ENCODE measurements at places on chromosomes 1 and 21.

DNA sequence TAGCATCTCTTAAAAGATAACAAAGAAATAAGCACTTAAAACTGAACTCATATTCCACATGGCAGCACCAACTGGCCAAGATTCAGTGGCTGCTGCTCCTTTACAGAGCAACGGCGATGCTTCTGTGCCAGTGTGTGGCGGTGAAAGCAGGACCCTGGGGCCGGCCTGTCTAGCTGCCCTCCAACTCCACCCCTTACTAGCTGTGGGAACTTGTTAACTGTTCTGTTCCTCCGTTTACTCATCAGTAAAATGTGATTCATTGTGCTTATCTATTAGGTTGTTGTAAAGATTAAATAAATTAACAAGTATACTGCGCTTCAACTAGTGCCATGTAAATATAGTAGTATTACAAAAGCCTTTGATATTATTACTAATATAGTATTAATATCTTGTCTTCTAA lies 133.2 kb downstream of the GDAP2 start:
- no peak for DNase-seq

DNA sequence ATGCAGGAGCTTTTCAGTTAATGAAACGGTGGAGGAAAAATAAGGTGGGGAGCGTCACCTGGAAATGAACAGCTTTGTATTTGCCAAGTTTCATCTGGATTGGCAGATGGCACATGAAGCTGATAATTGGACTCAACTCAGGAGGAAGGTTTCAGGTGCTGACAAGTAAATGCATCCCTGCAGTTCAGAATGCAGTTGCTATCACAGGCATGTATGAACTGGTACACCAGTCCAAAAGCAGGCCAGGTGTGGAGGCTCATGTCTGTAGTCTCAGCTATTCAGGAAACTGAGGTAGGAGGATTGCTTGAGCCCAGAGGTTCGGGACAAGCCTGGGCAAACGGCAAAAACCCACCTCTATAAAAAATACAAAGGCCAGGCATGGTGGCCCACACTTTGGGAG lies 15.5 kb downstream of the DEGS1 start:
- DNase-seq, result no peak

DNA sequence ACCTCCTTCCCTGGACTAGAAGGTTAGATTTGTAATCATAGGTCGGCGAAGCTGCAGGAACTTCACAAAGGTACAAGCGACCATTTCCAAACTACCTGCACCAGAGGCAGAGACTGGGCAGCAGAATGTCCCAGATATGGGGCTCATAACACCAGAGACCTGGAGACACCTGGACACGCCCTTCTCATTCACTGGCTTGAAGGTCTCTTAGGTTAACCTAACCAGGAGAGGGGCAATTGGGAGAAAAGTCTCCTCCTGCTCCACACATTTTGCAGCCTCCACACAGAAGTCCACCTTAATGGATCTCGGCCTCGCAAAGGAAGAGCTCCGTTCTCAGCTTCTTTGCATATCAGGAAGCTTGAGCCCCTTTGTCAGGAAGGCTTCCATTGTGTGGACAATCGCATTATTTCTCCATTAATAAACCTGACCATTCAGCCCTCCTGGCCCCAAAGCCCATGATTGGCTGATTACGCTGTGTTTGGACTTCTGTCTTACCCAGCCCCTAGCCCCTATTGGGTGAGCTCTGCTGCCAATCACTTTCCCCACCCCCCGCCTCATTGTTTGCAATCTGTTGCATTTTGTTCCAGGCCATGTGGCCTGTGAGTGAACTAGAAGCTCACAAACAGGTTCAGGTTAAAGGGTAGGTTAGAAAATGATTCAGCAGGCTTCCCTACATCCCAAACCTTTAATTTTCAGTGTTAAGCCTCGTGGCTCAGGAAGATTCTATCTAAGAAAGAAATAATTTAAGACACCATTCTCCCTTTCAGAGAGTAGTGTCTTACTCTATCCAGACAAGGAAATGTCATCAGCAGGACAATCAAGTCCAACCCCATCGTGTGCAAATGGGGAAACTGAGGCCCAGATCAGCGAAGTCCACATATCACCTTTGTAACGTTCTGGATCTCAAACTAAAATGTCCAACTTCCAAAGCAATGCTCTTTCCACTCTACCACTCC lies 2.8 kb downstream of the MYCL start:
- DNase-seq, result peak; percentile 61

DNA sequence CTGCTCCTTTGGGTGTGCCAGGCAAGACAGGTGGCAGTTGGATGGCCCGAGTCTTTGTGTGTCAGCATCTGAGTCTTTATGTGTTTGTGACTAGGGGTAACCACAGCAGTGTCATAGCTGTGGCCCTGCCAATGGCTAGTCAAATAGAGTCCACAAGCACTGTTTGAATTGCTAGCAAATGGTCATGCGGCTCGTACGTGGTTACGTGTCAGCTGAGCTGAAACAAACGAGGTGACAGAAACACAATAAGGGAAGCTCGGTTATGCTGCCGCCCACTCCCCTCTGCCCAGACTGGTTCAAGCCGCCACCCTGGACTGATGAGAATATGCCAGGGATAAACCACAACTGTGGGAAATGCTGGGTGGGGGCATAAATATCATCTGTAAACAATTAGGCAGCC lies 174.3 kb upstream of the LMO4 start:
- peak; percentile 39 for DNase-seq

- DNase-seq, result no peak
These were observed 462.0 kb downstream of the RPS6KC1 start for GRCh38 chr1:213513006-213513405.

DNA sequence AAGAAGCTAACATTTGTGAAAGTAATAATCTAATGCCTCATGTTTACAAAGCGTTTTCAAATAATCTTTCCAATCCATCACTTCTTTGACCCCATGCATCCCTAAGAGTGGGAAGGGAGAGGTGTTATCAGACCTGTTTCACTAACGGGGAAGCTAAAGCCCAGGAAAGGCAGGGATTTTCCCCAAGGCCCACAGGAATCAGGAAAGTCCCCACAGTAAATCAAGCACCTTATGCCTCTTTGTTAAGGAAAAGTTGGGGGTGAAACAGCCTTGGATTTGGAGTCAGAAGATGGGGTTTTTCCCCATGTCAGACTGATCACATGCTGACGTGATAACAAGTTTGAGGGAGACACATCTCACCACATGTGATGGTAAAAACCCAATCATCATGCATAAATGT lies 20.0 kb upstream of the ANGPTL7 start:
- no peak for DNase-seq

DNA sequence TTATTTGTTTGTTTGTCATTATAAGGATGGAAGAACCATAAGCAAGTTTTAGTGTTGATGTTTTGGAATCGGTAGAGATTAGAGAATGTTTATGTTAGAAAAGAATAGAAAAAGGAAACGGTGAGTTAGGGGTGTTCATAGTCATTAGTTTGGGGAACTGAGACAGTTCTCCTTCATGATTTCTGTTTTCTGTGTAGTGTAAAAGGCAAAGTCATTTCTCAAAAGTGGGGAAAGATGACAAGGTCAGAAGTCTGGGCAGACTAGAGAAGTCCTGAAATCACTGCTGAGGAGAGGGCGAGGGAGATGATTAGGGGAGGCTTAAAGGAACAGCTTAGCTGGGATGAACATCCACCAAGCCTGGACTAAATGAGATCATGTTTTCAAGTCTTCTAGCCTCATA lies 498.9 kb downstream of the TTLL7 start:
- DNase-seq, result no peak

DNA sequence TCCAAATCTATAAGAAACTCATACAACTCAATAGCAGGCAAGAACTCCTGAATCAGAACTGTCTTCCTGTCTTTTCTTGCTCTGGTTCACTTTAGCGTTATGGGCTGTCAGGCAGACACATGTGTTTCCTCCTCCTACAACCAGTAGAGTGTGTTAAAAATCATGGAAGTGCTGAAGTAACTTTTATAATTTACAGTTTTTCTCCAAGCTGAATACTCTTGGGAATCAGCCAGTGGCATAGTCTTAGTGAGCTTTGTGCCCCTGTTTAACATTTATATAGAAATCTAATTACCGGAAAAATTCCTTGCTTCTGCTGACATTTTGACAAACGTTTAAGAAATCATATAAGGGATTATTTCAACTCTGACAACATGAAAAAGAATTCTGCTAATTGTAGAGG lies 113.1 kb upstream of the RGS18 start:
- no peak for DNase-seq

- DNase-seq, result no peak
These were observed 26.1 kb upstream of the CLSTN1 start for GRCh38 chr1:9849691-9850441.

DNA sequence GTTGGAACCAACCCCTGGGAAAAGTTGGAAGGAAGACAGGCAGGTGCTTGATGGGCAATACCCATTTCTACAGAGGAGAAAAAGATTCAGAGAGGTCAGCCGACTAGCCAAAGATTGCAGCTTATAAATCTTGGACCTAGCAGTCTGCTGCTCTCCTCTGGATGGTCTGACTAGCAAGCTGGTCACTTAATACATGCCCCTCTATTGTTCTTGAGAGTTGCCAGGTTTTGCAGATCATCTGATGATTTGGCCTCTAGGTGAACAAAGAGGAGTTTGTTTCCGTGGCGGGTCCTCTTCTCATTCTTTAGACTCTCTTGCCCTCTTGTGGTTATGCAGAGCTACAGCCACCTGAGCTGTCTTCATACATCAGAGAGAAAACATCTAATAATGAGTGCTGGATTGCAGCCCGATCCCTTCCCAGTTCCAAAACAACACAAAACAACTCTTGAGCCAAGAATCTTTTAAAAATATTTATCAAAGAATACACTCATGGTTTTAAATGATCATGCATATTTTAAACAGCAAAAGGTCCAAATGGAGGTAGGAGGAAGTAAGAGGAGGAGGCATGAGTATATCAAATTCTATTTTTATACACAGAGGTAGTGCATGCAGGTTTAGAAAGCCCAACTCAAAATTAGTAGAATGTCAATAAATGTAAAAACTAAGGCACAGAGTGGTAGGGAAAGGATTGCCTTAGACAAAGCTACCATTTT lies 115.7 kb downstream of the SLC30A10 start:
- peak; percentile 63 for DNase-seq

DNA sequence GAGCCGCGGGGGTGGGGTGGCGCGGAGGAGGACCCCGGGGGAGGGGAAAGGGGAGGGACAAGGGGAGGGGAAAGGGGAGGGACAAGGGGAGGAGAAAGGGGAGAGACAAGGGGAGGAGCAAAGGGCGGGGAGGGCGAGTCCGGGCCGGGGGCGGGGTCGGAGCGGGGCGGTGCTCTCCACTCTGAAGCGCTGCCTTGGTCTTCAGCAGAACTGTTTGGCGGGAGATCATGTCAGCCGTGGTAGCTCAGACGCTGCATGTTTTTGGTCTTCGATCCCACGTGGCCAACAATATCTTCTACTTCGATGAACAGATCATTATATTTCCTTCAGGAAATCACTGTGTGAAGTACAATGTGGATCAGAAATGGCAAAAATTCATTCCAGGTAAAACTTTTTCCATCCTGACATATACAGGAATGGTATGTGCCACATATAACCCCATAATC lies 420 bp downstream of the CFAP57 start:
- DNase-seq, result peak; percentile 93

Data from femur (tissue), 1 donor.